ENCODE measurements at places on chromosomes 13 and 19.

DNA sequence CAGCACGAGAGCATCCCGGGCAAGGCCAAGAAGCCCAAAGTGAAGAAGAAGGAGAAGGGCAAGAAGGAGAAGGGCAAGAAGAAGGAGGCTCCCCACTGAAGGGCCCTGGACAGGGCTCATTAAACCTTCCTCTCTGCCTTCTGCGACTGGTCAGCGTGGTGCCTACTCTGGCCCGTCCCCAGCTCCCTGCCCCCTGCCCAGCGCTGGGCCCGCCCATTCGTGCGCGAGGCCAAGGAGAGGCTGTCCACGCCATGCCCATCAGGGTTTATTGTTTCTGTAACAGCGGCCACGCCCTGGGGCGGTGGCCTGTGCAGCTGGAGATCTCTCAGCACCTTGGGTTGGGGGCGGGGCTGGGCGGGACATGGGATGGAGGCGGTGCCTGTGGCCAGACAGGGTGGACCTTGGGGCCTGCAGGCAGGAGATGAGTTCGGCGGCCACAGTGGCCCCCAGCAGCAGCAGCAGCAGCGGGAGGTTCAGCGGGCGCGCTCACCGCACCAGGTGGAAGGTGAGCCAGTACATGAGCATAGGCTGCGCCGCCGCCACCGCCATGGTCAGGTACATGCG lies 897 bp downstream of the C19orf33 start:
- peak; percentile 98 for DNase-seq

DNA sequence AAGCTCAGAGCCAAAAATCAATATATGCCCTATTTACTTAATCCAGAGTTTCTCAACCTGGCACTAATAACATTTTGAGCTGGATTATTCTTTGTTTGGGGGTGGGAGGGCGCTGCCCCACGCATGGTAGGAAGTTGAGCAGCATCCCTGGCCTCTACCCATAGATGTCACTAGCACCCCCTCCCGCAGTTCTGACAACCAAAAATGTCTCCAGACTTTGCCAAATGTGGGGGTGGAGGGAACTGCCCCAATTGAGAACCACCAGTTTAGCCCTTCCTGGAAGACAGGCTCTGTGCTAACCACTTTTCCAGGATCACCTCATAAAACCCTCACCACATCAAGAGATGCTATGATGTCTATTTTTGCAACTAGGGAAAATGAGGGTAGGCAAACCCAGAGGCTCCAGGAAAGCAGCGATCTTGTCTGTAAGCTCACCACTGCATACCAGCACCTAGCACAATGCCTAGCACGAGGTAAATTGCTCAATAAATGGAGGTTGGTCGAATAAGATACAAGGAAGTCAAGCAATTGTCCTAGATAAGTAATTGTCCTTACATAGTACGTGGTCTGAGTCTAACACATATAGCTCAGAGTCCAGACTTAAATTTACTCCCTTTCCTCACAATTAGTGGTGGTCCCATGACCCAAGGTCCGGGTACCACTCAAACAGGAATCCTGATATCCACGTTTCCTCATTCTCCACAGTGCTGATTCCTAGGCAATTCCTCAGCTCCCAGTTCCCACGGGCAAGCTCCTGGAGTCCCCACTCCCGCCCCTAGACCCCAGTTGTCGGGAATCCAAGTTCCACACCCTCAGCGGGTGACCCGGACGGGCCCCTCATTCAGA lies 892 bp downstream of the TRIR start:
- peak; percentile 57 for DNase-seq

DNA sequence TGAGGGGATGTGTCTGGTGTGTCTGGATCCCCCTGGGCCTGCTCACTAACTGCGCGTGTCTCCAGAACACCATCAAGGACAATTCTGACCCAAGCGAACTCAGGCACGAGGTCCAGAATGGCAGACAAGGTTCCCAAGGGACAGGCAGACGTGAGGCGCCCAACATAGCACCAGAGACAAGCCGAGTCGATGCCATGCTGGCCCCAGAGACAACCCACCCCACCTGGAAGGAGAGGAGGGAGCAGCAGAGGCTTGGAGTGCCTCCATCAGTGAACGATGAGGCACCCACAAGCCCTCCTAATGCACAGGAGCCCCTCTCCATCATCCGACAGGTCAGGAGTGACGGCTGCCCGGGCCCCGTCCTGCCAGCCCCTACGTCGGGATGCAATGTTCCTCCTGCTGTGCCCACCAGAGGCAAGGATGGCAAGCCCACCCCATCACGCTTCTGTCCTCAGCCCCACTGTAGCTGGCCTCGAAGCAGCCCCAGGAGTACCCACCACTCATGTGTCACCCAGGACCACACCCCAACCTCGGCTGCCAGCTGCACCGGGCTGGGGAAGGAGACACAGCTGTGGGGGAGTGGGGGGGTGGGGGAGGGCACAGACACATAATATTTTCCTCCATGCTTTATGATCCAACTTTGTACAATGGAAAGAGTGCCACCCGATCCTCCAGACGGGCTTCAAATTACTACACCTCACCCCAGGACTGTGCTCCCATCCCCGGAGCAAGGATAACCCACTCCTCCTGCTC lies 11.8 kb downstream of the AP3D1 start:
- DNase-seq: no peak

GRCh38 chr13:67515895-67516294 lies 285.8 kb upstream of the PCDH9 start:
- no peak for DNase-seq

GRCh38 chr13:53142306-53142705 lies 113.7 kb downstream of the OLFM4 start:
- no peak for DNase-seq

DNA sequence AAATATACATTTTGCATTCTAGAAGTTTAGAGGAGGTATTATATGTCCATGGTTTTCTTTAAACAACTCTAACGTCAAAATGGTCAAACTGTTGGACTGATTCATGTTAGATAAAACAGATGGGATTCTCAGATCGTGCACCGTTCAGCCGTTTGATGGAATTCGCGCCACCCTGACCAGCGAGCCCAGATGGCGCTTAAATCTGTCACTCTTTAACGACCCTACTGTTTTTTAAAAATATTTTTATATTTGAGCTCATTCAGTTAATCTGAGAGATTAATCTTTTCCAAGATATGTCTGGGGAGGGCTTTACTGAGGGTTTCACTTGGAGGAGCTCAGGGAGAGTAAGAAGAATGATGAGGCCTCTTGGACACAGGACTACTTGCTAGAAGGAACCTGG lies 164.4 kb downstream of the TM9SF2 start:
- DNase-seq: no peak

DNA sequence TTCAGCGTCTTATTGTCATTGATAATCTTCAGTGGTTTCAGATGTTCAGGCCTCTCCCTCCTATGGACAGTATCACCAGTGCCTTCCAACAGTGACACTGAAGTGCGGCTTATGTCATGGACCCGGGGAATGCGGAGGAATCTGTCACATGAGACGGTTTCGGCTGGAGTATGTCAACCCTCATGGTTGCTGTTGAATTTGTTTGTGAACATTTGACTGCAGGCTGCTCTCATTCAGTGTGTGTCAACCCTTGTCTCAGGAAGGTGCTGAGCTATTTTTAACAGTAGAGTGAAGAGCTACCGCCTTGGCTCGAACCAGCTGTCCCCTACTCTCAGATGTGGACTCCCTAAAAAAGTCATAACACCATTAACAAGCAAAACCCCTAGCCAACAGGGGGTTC lies 138.8 kb upstream of the RNF113B start:
- DNase-seq: no peak

GRCh38 chr13:98913741-98914140 lies 64.1 kb downstream of the DOCK9 start:
- DNase-seq: no peak

GRCh38 chr19:56969759-56970178 lies 129.2 kb upstream of the PEG3 start:
- DNase-seq: no peak

- DNase-seq: no peak
Observed at GRCh38 chr13:77415253-77416071, 88.6 kb upstream of the MYCBP2 start.

DNA sequence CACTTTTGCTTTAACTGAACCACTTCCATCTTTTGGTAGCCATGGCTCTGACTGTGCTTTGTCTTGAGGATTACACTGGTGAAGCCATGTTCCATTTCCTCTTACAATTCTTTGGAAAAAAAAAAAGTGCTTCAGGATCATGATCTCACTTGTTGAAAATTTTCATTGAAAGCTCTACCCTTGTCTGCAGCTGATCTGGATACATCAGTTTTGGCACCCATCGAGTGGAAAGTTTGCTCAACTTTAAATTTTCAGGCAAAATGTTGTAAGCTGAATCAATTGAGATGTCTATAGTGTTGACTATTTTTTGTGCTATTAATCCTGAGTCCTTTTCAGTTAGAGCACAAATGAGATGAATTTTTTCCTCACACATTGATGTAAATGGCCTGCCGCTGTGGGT lies 48.3 kb upstream of the RFXAP start:
- no peak for DNase-seq

GRCh38 chr19:16334411-16334810 lies 9.8 kb downstream of the KLF2 start:
- no peak for DNase-seq

DNA sequence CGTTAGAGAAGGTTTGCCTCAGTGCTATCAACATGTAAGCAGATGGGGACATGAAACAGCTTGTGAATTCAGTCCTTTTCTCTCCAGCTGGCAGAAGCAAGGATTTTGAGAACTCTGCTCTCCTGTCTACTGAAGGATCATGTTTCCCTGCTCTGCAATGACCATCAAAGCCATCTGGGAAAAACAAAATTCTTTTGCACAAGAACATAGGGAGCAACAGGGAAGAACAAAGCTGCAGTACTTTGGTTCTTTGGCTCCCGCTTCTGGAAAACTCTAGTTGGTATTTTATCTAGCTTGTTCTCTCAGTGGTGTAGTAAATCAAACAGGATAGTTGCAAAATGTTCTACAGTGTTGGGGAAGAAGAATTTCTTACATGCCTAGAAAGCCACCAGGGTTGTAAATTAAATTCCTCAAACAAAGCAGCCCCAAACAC lies 270.4 kb downstream of the ENOX1 start:
- DNase-seq: no peak

- peak; percentile 73 for DNase-seq
Observed at GRCh38 chr13:28575200-28575599, 80.3 kb upstream of the FLT1 start.

- no peak for DNase-seq
Observed at GRCh38 chr13:74153316-74153715, 19.1 kb upstream of the KLF12 start.

GRCh38 chr13:76213423-76213904 lies 577.3 kb downstream of the LMO7 start:
- no peak for DNase-seq

- DNase-seq: peak; percentile 87
Observed at GRCh38 chr19:35845215-35846037, 6.9 kb downstream of the NPHS1 start.

- DNase-seq: no peak
Observed at GRCh38 chr13:59534806-59535205, 628.9 kb downstream of the DIAPH3 start.

DNA sequence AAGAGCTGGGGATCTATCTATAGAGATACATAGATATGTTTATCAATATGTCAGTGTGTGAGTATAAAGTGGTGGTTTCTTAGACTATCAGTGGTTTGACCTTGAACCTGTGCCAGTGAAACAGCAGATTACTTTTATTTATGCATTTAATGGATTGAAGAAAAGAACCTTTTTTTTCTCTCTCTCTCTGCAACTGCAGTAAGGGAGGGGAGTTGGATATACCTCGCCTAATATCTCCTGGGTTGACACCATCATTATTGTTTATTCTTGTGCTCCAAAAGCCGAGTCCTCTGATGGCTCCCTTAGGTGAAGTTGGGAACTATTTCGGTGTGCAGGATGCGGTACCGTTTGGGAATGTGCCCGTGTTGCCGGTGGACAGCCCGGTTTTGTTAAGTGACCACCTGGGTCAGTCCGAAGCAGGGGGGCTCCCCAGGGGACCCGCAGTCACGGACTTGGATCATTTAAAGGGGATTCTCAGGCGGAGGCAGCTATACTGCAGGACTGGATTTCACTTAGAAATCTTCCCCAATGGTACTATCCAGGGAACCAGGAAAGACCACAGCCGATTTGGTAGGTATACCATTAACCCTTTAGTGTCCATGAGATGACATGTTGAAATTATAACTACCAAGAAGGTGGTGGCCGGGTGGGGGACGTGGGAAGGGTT lies 880 bp downstream of the FGF9 start:
- peak; percentile 57 for DNase-seq

GRCh38 chr19:29121684-29122083 lies 91.3 kb downstream of the UQCRFS1 start:
- peak; percentile 33 for DNase-seq

DNA sequence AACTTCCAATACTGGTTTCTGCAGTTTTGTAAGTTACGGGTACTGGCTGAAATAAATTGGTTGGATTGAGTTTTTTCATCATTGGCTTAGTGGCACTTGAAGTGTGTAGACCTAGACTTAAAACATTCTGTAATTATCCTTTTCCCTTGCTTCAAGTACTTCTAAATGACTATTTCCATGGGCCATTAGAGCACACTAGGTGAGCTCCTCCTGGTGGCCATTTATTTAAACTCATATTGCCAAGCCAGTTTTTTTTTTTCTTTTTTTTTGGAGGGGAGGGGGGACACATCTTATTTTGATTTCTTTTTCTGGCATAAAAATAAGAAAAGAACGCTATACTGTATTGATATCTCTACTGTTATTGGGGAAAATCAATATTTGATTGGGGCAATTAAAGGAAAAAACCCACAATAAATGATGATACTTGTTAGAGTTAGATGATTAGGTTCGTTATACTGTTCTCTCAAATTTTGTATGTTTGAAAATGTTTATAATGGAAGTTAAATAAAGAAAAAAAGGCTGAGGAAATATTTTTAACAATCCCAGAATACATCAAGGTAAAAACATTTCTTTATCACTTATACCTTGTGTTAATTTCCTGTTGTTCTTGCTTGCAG lies 82.9 kb downstream of the PDS5B start:
- DNase-seq: peak; percentile 62

DNA sequence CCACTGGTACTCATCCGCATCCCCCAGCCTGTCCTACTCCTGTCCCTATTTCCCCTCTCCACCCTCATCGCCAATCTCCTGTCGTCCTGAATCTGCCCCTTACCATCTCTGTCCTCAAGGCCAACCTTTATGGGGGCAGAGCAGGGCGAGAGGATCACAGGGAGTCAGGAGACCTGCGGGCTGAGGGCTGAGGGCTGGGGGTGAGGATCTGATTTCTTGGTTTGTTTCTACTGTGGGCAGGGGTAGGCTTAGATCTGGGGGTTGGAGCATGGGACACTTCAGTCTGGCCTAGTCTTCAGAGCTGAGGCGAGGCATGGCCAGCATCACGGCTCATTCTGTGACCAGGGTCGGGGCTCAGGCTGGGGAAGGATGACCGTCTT lies 16.5 kb upstream of the ERCC1 start:
- DNase-seq: no peak
